Panc1 (cell line): ENCODE measurements at places on chromosomes 5 and 9.
A peak's percentile ranks its signal among the peaks of the same experiment; 100 is the strongest.

- H3K36me3 ChIP-seq = no peaks in the 10 kb centered on the region; the same call in none of the 2 replicates
- H3K4me3 ChIP-seq = no peak overlapping the region
- H3K4me1 ChIP-seq = peaks cover 4% of the 10 kb centered on the region; the same call in 1 of the 2 replicates
- H3K27me3 ChIP-seq = no peaks in the 10 kb centered on the region
Measured at GRCh38 chr9:129838707-129839259, 3.5 kb downstream of the USP20 start.

DNA sequence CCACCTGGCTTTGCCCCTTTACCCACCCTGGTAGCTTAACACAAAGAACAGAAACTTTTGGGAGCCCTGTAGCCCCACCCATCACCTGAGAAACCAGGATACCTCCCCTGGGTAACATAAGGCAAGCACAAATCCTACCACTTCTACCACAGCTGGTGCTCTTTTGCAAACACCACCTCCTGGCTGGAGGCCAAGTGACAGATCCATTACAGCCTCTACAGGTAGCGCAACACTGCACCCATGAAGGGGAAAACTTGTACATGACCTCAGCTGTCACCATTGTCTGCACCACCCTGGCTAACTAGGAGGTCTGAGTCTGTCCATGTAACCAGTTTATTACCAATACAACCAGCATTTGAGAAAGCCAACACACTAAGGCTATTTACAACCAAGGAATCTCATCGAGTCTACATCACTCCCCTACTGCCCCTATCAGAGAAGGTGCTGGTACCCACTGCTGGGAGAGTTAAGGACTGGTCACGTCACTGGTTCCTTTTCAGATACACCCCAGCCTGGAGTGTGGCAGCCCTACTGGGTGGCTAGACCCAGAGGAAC, 128.6 kb downstream of the PJA2 start:
- H3K4me1 ChIP-seq = no peaks in the 10 kb centered on the region
- no peaks in the 10 kb centered on the region for H3K36me3 ChIP-seq
- DNase-seq = no peak

- no peak for DNase-seq
- H3K4me1 ChIP-seq = no peaks in the 10 kb centered on the region
- no peaks in the 10 kb centered on the region for H3K36me3 ChIP-seq
- no peaks in the 10 kb centered on the region for H3K27me3 ChIP-seq
Measured at GRCh38 chr5:159601216-159601615, 270.9 kb upstream of the IL12B start.

DNA sequence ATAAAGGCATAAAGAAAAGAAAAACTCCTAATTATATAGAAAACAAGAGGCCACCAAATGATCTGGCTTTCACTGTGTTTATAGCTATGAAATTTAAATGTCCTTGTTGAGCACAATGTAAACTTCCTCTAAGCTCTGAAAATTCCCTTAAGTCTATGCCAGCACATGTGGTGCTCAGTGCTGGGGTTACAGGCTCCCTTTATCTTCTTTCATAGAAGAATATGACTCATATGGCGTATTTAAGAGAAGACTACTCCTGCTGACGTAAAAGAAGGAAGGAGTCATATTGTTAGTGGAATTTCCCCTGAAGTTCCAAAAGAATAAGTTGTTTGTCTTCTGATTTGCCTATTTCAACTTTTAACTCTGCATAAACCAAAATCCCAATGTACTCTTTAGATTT, 30.4 kb downstream of the RNF145 start:
- peak; percentile 50 for DNase-seq
- peaks cover 11% of the 10 kb centered on the region for H3K4me1 ChIP-seq
- no peaks in the 10 kb centered on the region for H3K27me3 ChIP-seq
- peak overlapping the region; percentile 51; the same call in 1 of the 2 replicates for H3K27ac ChIP-seq
- H3K4me3 ChIP-seq = no peak overlapping the region
- H3K36me3 ChIP-seq = peaks cover 20% of the 10 kb centered on the region

DNA sequence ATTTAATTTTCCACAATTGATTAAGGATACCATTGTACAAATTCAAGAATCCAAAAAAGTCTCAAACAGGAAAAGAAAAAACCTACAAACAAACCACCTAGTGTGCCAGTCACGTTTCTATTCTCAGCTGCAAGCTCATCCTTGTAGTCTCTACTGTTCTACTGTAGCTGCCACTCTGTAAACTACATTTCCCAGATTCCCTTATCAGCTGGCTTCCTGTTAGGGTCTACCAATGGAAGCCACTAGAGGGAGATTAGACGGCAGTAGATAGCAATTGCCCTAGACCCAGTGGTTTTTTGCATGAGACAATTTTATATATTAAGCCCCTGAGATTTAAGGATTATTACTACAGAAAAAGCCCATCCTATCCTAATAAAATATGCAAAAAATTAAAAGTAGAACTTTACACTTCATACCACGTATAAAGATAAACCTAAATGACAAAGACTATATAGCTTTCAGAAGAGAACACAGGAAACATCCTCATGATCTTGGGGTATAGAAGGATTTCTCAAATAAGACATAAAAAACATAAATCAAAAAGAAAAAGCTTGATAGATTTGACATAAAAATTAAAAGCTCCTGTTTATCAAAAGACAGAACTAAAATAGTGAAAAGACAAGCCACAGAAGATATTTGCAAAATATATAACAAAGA, 37.4 kb downstream of the P4HA2 start:
- no peak overlapping the region for H3K27ac ChIP-seq
- no peak overlapping the region for H3K4me3 ChIP-seq
- no peaks in the 10 kb centered on the region for H3K4me1 ChIP-seq
- no peaks in the 10 kb centered on the region for H3K27me3 ChIP-seq
